Hippocampal formation (tissue), 2 donors: ENCODE measurements at places on chromosomes 1 and 21.

DNA sequence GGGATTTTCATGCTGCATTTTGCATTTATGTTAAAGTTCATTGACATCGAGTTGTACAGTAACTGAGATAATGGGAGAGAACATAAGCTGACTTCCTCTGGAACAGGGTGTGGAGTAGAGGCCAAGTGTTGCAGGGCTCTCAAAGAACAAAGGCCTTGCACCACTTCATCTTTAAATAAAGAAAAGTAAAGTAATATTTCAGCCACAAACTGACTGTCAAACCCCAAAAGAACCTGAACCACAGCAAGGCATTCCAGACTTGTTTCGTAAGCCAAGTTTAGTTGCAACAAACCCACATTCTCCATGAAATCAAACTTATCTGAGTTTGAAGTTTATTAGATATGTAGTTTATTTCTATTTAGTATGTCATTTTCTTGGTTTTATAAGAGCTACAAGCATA is 19.1 kb upstream of the HMGCS2 start:
- no peak for DNase-seq

DNA sequence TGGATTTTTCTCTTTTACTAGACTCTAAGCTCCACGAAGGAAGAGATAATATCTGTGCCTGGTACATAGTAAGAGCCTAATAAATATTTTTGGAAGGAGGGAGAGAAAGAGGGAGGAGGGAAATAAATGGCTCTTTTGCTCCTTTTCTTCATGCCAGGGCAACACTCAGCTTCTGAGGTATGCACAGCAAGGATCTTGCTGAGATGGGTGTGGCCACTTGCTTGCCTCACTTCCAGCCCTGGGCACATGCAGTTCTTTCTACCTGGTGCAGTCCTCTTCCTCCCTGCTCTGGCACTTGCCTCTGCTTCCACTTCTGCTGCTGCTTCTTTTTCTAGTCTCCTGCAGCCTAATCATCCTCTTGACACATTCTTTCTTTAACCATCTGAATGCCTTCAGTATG is 148.1 kb downstream of the FGGY start:
- DNase-seq: no peak

DNA sequence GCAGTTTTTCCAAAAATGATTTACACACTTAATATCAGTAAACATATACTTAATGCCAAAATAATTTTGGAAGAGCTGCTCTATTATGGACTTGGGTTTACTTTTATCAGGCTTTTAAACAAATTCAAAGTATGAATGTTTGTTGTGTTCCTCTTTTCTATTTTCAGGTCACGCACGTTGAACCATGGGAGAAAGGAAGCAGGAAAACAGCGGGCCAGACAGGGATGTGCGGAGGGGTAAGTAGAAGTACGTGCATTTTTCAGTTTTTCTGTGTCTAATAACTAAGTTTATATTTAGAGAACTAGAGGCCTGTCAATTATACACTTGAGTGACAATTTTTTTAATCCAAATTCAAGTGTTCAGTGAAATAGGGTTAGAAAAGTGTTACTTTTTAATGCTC is 3.4 kb downstream of the PRPF38B start:
- peak; percentile 27 for DNase-seq

GRCh38 chr1:112527266-112528010 is 18.7 kb downstream of the WNT2B start:
- no peak for DNase-seq

- DNase-seq: no peak
Measured at GRCh38 chr1:212182579-212182978, 102.6 kb upstream of the PPP2R5A start.
